ENCODE measurements at places on chromosomes 1 and 21. TPM values are rescaled to one million over a fixed set of nuclear protein-coding genes. Genes with fewer than 3 reads are reported as not detected.

DNA sequence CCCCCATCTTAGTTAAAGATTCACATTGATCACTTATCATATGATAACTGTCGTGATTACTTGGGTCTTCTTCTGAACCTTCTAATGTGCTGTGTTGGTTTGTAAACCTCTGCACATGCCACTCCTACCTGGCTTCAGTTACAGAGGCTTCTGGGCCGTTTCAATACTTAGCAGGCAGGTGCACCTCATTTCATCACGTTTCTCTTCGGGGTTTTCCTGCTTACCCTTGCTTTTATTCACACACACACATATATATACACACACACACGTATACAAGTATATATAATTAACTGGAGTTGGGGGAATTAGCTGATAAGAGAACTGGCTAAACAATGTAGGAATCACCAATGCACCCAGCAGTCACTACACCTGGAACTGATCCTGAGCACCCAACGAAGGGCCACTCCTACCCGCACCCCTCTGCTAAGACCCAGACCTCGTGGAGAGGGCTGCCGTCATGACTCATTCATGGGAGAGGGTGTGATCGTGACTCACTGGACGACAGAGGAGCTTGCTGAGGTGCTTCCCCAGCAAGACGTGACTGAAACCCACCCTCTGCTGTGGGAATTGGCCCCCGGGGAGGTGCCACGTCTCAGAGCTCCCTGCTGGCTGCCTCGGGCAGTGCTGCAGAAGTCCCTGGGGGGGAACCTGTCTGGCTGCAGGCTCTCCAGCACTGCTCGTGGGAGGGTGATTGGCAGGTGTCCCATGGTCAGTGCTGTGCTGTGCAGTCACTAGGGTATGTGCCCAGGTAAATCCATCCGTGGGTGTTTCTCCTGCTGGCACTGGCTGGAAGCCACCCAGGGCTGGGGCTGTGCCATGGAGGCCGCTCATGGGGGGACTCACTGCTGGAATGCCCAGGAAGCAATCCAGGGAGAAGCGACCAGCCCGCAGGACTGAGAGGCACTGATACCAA, 166.6 kb downstream of the DYRK1A start:
- H3K4me1 ChIP-seq, result no peaks in the 10 kb centered on the region
- no peak overlapping the region for H3K4me3 ChIP-seq
- DNase-seq, result no peak
- H3K27me3 ChIP-seq, result peaks cover 34% of the 10 kb centered on the region
- no peaks in the 10 kb centered on the region for H3K36me3 ChIP-seq

DNA sequence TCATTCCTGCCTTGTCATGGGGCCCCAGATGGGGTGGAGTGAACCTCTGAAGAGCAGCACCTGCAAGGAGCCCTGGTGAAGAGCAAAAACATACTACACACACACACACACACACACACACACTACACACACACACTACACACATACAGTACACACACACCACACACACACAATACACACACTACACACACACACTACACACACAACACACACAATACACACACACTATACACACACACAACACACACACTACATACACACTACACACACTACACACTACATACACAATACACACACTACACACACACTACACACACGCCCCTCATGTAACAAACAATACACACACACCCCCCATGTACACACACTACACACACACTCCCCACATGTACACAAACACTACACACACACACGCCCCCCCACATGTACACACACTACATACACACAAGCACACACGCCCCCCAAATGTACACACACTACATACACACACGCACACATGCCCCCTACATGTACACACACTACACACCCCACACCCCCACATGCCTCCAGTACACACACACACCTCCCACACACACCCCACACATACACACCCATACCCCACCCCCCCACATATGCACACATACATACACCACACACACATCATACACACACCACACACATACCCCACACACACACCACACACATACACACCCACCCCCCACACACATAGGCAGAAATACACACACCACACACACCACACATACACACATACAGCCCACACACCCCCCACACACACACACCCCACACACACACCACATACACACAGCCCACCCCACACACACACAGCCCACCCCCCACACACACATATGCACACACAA, 9.3 kb downstream of the SLC2A5 start:
- H3K27me3 ChIP-seq, result peaks cover 4% of the 10 kb centered on the region
- H3K4me3 ChIP-seq, result no peak overlapping the region
- no peak for DNase-seq
- no peaks in the 10 kb centered on the region for H3K36me3 ChIP-seq

GRCh38 chr1:229531326-229531725, 23.2 kb upstream of the NUP133 start:
- no peaks in the 10 kb centered on the region for H3K27me3 ChIP-seq
- no peak overlapping the region for H3K4me3 ChIP-seq
- peaks cover 55% of the 10 kb centered on the region for H3K36me3 ChIP-seq
- H3K27ac ChIP-seq, result no peak overlapping the region
- no peaks in the 10 kb centered on the region for H3K4me1 ChIP-seq

GRCh38 chr21:43916691-43917514, 51.9 kb downstream of the AGPAT3 start:
- peaks cover 2% of the 10 kb centered on the region for H3K27me3 ChIP-seq
- H3K4me1 ChIP-seq, result peaks cover 64% of the 10 kb centered on the region
- H3K4me3 ChIP-seq, result peak overlapping the region; percentile 72

DNA sequence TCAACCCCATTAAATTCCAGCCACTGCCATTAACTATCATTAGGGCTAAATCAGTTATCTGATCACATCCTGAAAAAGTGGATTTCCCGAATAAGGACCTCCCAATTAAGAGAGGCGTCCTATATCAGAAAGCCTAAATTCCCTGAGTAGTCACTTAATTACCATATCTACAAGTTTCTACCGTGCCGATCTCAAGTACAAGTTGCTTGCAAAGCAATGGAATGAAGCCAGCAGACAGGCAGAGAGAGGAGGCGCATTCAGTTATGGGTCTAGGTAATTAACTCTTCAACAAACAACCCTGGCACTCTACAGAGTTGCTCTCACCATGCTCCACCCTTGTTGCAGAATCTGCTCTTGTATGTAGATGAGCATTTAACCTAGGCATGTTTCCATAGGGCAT, 494.6 kb upstream of the RUNX1 start:
- no peak overlapping the region for H3K4me3 ChIP-seq
- H3K27ac ChIP-seq, result no peak overlapping the region
- DNase-seq, result no peak
- no peaks in the 10 kb centered on the region for H3K4me1 ChIP-seq
- no peaks in the 10 kb centered on the region for H3K36me3 ChIP-seq

DNA sequence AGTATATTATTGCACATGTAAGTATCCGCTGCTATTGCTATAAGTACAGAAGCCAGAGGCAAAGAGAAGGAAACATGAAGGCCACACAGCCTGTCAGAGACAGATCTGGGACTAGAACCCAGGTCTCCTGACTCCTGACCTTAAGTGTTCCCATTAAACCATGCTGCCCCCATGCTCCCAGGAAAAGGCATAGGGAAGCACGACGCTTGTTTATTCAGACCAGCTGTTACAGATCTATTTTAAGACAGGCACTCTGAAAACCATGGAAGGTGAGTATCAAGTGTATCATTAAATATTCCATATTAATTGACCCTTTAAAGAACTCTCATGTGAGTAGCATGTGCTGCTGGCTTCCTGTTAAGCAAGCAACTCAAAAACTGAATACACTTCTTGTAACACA, 11.4 kb downstream of the VAV3 start:
- no peak overlapping the region for H3K4me3 ChIP-seq
- peaks cover 10% of the 10 kb centered on the region for H3K27me3 ChIP-seq
- H3K27ac ChIP-seq, result no peak overlapping the region
- no peaks in the 10 kb centered on the region for H3K36me3 ChIP-seq
- DNase-seq, result no peak
- peaks cover 12% of the 10 kb centered on the region for H3K4me1 ChIP-seq

GRCh38 chr21:34520764-34521508, 8.9 kb upstream of the KCNE1 start:
- no peaks in the 10 kb centered on the region for H3K36me3 ChIP-seq
- no peak overlapping the region for H3K4me3 ChIP-seq
- peaks cover 14% of the 10 kb centered on the region for H3K4me1 ChIP-seq
- no peak for DNase-seq
- no peaks in the 10 kb centered on the region for H3K27me3 ChIP-seq
- no peak overlapping the region for H3K27ac ChIP-seq

GRCh38 chr1:66284746-66285145, 249.2 kb upstream of the SGIP1 start:
- peaks cover 73% of the 10 kb centered on the region for H3K4me1 ChIP-seq
- no peak overlapping the region for H3K4me3 ChIP-seq
- no peak for DNase-seq
- H3K27me3 ChIP-seq, result no peaks in the 10 kb centered on the region
- peaks cover 4% of the 10 kb centered on the region for H3K36me3 ChIP-seq

DNA sequence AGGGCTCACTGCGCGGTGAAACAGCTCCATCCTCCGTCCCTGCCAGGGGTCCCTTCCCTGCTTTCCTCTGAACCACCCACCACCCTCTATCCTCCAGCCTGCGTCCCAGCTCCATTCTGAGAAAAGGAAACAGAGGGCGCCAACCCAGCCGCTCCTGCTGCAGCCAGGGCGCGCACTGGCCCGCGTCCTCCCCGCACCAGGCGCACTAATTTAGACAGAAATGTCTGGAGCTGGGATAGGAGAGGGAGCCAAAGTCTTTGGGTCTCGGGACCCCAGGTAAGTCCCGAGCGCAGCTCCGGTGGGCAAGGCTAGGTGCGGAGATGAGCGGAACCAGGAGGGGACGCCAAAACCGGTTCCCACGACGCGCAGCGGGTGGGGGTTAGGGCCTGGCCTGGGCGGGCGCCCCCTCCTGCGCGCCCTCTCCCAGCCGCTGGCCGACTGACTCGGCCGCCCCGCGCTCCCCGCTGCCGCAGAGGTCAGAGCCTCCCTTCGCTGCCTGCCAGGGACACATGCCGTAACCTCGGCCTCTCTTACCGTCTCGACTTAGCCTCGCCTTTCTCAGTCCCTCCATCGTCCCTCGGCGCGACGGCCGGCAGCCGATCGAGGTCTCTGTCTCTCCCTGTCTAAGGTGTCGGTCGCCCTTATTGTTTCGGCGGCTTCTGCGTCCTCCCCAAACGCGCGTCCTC, 2.0 kb downstream of the CAMK2N1 start:
- peak overlapping the region; percentile 35 for H3K4me3 ChIP-seq
- DNase-seq, result no peak
- H3K27ac ChIP-seq, result no peak overlapping the region
- H3K27me3 ChIP-seq, result peaks cover 74% of the 10 kb centered on the region
- peaks cover 11% of the 10 kb centered on the region for H3K4me1 ChIP-seq

DNA sequence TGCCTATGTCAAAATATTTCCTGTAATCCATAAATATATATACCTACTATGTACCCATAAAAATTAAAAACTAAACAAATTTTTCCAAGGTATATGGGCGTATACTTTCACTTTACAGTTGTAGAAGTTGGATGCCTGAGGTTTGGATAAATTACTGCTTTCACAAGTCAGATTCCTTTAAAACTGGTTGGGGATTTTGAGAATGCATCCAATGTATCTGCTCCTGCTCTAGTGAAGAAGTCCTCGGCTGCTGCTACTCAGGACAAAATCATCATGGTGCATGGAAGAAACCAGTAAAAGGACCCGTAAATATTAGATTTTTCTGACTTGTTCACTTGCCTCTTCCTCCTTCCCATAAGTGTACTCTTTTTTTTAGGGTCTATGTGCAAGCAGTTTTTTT, 841.1 kb downstream of the USP25 start:
- H3K27ac ChIP-seq, result no peak overlapping the region
- H3K4me1 ChIP-seq, result no peaks in the 10 kb centered on the region
- H3K4me3 ChIP-seq, result no peak overlapping the region

GRCh38 chr1:154607106-154607608, 829 bp downstream of the ADAR start:
- no peaks in the 10 kb centered on the region for H3K27me3 ChIP-seq
- peak; percentile 43 for DNase-seq
- H3K4me3 ChIP-seq, result peak overlapping the region; percentile 94
- peaks cover 49% of the 10 kb centered on the region for H3K36me3 ChIP-seq
- peak overlapping the region; percentile 98 for H3K27ac ChIP-seq
- H3K4me1 ChIP-seq, result peaks cover 71% of the 10 kb centered on the region

DNA sequence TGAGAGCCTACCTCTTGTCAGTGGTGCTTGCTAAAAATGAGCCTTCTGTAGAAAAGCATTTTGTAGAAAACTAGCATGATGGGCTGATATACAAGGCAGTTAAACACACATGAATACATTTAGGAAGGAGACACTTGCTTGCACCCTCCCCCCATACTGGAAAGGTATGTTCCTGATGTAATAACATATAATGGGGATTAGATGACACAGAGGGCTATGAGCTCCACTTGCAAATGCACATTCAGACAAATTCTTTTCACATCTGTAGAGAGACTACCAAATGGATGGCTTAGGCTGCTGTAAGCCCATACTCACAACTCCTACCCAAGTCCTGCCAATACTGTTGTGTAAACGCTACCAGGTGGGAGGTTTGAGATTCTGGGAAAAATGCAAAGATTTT, 634.0 kb downstream of the SMYD3 start:
- H3K27ac ChIP-seq, result no peak overlapping the region
- H3K36me3 ChIP-seq, result no peaks in the 10 kb centered on the region
- H3K27me3 ChIP-seq, result no peaks in the 10 kb centered on the region
- DNase-seq, result no peak
- no peaks in the 10 kb centered on the region for H3K4me1 ChIP-seq
- H3K4me3 ChIP-seq, result no peak overlapping the region

DNA sequence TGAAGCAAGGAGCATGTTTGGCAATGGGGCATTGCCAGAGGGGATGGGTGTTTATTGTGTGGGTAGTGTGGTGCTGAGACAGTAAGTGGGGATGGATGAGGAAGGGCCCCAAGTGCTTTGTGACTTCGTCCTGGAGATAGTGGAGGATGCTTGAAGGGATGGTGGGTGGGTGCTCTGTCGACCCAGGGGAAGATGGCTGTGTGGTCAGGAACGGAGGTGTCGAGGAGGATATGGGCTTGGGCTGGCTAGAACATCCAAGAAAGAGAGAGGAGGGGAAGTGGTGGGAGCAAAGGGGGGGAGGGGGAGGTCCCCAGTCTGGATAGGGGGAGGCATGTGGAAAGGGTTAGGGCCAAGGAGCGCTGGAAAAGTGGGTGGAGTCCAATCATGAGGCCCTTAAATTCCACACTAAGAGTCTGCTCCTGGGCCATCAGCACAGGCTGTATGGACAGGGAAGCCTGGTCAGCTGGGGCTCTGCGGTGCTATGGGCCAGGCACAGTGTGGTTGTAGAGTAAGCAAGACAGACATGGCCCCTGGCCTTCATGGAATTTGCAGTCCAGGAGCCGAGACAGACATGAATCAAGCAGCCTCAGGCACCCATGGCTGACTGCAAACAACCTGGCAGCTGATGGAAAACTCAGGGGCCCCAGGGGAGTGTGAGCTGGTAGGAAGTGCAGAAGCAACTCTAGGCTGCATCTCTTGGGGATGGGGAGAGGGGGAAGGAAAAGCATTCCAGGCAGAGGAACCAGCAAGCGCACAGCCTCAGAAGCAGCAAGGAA, 36.3 kb downstream of the EDN2 start:
- H3K4me3 ChIP-seq, result no peak overlapping the region
- H3K27ac ChIP-seq, result no peak overlapping the region
- DNase-seq, result no peak
- H3K36me3 ChIP-seq, result no peaks in the 10 kb centered on the region

Gene MEAF6
- 63.7 TPM for total RNA-seq

Gene TOR1AIP1
- total RNA-seq, result 84.8 TPM

Gene SPRR2D
- total RNA-seq, result not detected

Gene KRTAP19-1
- not detected for total RNA-seq

Gene TXNIP
- total RNA-seq, result 397 TPM

Gene LIPI
- total RNA-seq, result not detected

All from activated CD4-positive, alpha-beta memory T cell treated with anti-CD3 and anti-CD28 coated beads, Interleukin-2, amount 10 ng/mL, durations not matched to agents 7 days and 5 days (primary cell).